ENCODE measurements at places on chromosomes 5 and 9.

- no peak for DNase-seq
Observed at GRCh38 chr9:18020121-18020745, 441.4 kb downstream of the SH3GL2 start.

DNA sequence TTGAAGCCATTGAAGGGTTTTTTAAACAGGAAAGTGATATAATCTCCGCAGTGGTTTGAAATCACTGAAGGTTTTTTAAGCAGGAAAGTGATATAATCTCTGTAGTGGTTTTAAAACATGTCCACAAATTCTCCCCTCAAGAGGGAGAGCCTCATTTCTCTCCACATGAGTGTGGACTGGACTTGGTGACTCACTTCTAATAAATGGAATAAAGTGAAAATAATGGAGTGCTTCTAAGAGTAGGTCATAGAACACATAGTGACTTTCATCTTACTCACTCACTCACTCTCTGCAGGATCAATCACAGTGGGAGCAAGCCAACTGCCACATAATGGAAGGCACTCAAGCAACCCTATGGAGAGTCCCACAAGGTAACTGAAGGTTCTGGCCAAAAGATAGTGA is 12.0 kb downstream of the CTNNAL1 start:
- DNase-seq, result no peak

DNA sequence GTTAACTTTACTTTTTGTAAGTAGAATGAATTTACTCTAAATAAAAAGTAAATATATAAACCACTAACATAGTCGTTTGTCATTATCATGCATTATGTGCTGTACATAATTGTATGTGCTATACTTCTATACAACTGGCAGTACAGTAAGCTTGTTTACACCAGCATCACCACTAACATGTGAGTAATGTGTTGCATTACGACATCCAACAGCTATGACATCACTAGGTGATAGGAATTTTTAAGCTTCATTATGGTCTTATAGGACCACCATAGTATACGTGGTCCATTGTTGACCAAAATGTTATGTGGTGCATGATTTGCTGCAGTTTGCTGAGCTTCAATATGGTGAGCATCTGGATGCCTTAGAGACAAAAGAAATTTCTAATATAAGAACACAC is 819.1 kb upstream of the GRAMD2B start:
- DNase-seq, result no peak

DNA sequence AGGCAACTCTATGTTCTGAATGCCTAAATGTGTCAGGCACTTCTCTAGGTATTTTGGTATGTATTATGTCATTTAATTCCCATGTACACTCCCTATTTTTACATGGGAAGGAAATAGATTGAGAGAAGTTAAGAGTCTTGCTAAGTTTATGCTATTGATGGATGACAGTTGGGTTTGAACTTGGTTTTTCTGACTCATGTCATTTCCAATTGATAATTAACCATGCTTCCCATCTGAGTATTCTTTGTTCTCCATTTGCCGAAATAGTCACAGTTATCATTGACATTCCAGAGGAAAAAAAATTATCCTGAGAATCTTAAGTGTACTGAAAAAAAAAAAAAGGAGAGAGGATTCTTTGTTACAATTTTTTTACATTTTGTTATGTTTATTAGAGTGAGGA is 23.1 kb upstream of the DMRTA1 start:
- no peak for DNase-seq

DNA sequence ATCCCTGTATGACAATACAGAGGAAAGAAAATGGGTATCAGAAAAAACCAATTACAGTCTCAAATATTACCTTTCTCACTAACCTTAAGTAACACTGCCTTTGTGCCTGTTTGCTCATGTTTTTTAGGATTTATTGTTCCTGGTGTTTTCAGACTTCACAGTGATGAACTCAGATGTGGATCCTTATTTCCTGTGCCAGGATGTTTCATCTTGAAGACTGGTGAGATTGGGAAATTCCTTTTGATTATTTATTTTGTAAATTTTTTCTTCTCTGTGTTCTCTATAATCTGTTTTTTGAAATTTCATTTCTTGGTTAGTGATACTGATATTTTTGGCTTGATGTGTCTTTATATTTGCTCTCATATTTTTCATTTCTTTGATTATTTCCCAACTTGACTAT is 142.4 kb upstream of the GRIN3A start:
- no peak for DNase-seq

GRCh38 chr9:33231623-33231942 is 8.4 kb upstream of the SPINK4 start:
- DNase-seq, result no peak

DNA sequence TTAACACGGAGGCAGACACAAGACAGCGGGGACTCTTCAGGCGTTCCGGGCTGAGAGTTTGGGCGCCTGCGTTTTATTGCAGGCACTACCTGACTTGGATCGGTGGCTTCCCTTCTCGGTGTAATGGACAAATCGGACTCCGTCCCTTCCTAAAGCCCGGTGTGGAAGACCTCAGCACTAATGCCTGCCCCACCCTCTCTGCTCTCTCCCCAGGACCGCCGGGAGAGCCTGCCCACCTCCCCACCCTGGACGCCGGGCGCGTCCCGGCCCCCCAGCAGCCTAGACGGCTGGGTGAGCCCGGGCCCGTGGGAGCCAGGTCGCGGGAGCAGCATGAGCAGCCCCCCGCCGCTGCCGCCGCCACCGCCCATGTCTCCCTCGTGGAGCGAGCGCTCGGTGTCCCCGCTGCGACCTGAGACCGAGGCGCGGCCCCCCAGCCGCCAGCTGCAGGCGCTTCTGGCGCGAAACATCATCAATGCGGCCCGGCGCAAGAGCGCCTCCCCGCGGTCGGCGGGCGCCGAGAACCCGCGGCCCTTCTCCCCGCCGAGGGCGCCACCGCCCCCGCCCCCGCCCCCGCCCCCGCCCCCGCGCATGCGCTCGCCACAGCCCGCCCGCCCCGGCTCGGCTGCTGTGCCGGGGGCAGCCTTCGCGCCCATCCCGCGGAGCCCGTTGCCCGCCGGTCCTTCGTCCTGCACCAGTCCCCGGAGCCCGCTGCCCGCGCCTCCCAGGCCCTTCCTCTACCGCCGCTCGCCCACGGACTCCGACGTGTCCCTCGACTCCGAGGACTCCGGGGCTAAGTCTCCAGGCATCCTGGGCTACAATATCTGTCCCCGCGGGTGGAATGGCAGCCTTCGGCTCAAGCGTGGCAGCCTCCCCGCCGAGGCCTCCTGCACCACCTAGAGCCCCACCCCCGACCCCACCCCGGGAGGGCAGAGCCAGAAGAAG is 4.6 kb upstream of the MYOZ3 start:
- peak; percentile 57 for DNase-seq

DNA sequence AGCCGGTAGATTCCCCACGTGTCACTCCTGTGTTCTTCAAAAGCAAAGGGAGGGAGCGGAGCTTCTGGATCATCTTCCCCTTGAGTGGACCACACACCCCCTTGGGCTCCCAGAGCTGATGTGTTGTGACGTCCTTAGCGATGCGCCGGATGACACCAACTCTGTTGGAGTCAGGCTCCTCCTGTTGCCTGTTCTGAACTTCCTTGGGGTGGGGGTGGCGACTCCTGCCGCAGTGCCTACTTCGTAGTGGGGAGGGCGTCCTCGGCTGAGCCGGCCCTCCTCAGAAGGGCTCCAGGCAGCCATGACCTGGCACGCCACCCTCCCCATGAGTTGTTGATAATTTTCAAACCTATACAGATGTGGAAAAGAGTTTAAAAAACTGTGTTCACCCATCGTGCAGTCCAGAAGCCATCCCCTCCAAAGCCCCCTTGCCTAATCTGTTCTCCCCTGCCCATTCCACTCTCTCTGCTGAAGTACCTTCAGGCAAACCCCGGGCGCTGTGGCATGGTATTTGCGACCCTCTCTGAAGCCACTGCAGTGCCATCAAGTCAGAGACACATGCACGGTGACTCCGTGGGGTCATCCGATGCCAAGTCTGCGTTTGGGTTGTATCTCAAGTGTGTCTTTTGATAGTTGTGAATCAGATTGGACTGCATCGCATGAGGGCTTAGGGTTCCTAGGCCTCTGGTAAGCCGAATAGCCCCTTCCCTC is 16.7 kb downstream of the EXOC3 start:
- no peak for DNase-seq

DNA sequence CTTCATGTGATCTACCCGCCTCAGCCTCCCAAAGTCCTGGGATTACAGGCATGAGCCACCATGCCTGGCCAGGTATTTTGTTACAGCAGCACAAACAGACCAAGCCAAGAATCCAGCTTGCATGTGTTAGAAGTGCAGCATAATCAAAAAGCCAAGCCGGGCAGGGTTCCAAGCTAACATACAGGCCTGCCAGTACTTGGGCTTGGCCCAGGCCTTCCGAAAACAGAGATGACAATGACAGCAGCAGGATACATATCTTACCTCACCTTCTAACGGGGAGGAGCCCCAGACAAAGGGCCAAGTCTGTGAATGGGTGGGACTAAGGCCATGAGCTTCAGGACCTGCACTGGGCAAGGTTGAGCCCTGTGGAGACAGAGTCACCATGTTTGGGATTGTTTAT is 91.4 kb upstream of the ZNF462 start:
- no peak for DNase-seq

DNA sequence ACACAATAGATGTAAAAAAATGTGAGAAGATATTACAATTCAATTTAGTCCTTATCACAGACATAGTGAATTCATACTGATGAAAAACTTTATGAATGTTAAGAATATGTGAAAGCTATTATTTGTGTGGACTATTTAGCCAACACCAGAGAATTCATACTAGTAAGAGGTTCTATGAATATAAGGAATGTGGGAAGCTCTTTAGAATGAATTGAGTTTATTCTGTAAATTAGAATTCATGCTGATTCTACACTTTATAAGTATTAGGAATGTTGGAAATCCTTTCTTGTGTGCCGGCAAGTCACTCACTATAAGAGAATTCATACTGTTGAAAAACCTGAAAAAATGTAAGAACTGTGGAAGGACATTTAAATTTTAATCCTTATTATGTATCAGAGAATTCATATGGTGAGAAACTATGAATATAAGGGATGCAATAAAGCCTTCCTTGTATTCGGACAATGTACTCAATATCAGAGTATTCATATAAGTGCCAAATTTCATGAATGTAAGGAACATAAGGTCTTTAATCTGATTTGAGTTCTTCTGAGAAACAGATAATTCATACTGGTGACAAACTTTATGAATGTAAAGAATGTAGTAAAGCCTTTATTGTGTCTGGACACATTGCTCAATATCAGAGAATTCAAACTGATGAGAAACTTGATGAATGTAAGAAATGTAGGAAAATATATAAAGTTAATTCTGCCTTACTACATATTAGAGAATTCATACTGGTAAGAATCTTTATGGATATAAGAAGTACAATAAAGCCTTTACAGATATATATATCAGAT is 21.6 kb upstream of the PCDHA1 start:
- DNase-seq, result no peak

DNA sequence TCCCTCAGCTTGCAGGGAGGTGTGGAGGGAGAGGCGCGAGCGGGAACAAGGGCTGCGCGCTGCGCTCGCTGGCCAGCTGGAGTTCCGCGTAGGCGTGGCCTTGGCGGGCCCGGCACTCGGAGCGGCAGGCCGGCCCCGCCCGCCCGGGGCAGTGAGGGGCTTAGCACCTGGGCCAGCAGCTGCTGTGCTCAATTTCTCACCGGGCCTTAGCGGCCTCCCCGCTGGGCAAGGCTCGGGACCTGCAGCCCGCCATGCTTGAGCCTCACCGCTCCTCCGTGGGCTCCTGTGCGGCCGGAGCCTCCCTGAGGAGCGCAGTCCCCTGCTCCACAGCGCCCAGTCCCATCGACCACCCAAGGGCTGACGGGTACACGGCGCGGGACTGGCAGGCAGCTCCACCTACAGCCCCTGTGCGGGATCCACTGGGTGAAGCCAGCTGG is 1516.4 kb downstream of the EFNA5 start:
- no peak for DNase-seq

- no peak for DNase-seq
Observed at GRCh38 chr9:105070176-105070575, 142.2 kb upstream of the ABCA1 start.

GRCh38 chr5:143442385-143442784 is 38.9 kb upstream of the NR3C1 start:
- no peak for DNase-seq

Measured in stimulated activated CD8-positive, alpha-beta memory T cell treated with anti-CD3 and anti-CD28 coated beads, Interleukin-7, amount 100 ng/mL, for 1 hour (primary cell).